ENCODE measurements at places on chromosomes 5 and 9.

- no peak for DNase-seq
These were observed 198.1 kb downstream of the C9orf50 start for GRCh38 chr9:129422843-129423192.

DNA sequence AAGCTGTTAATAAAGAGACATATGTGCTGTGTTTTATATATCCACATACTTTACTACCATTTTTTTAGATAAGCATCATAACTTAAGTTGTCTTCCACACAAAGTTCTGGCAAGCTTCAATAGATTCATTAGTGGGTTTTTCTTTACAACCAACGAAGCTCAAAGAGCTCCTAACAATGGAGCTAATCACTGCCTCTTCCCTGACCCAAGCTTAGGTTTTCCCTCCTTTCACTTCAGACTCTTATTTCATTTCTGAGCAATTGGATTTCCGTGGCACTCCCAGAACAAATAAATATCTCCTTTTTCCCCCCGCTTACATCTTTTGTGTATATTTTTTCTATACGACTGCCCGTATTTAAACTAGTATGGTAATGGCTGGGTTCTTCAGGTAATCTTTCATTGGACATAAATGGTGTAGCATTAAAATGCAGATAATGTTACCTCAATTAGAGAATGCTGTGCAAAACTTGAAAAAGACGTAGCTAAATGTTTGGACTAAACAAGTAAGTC is 275.5 kb upstream of the TMEM161B start:
- no peak for DNase-seq

GRCh38 chr5:5486122-5486521 is 63.6 kb downstream of the ICE1 start:
- DNase-seq, result no peak

DNA sequence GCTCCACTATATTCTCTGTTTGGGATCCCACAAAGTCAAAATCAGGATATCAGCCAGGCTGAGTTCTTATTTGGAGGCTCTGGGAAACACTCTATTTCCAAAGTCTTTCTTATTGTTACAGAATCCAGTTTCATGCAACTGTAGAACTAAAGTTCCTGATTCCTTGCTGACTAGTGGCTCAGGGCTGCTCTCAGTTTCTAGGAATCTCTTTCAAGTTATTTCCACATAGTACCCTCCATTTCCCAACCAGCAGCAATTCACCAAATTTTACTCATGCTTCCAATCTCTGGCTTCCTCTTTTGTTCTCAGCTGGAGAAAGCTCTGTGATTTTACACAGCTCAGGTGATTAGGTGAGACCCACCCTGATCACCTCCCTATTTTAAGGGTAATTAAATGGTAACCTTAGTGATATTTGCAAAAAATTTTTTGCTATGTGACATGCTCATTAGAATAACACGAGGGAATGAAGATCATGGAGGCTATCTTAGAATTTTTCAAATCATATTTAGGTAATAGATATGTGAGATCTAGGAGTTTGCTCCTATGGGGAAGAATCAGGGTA is 794.9 kb upstream of the ARRDC3 start:
- no peak for DNase-seq

- DNase-seq, result no peak
These were observed 8.6 kb downstream of the C9orf72 start for GRCh38 chr9:27564670-27565069.

DNA sequence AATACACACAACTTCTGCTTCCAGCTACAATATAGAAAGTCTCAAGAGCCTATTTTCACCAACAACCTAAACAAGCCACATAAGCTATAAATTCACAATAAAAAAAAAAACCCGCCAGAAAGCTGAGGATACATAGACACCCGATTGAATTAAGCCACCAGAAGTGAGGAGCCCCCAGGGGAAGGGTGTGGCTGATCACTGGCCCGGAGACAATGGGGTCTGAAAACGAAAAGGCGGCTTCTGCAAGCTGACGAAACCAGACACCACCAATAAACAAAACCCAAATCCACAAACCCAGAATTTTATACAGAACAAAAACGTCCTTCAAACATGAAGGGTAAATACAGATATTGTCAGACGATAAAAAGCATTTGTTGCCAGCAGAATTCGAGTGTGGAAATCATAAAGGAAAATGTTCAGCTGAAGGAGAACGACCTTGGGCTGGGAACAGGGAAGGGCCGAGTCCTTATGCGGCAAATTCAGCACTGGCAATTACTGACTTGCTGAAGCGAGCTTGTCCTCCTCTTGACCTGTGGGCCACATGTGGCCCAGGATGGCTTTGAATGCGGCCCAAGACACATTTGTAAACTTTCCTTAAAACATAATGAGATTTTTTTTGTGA is 39.6 kb upstream of the CEP72 start:
- no peak for DNase-seq

GRCh38 chr5:8226148-8226547 is 357.2 kb downstream of the MTRR start:
- DNase-seq, result no peak

GRCh38 chr9:116576386-116576785 is 110.7 kb upstream of the TRIM32 start:
- DNase-seq, result no peak

DNA sequence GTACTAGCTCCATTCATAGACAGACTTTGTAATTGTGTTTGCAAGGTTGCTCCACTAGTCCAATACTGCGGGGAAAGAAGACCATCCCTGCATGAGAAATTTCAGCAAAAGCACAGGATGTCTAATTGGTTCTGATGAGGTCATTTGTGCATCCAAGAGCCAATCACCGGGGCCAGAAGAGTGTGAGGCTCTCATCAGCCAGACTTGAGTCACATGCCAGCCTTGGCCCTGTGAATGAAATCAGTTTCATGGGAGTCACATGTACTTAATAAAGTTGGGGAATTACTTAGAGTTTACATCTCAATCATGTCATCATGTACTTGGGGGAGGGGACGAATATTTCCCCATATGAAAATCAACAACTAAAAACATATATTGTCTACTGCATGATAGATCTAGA is 1236.0 kb downstream of the MAT2B start:
- DNase-seq, result no peak

GRCh38 chr5:133307275-133307674 is 255.5 kb downstream of the HSPA4 start:
- DNase-seq, result no peak

DNA sequence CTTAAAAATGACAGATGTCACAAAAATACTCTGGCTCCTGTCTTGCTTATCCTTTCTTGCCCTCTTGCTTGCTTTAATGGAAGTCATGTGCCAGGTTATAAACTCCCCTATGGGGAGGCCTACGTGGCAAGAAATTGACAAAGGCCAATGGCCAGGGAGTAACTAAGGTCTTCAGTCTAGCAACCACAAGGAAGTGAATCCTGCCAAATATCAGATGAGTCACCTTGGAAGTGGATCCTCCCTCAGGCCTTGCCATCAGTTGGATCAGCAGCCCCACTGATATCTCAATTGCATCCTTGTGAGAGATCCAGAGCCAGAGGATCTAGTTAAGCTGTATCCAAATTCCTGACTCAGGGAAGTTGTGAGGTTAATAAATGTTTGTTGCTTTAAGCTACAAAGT is 82.8 kb downstream of the CAAP1 start:
- peak; percentile 31 for DNase-seq

GRCh38 chr9:88682431-88682831 is 147.5 kb downstream of the NXNL2 start:
- DNase-seq, result no peak

DNA sequence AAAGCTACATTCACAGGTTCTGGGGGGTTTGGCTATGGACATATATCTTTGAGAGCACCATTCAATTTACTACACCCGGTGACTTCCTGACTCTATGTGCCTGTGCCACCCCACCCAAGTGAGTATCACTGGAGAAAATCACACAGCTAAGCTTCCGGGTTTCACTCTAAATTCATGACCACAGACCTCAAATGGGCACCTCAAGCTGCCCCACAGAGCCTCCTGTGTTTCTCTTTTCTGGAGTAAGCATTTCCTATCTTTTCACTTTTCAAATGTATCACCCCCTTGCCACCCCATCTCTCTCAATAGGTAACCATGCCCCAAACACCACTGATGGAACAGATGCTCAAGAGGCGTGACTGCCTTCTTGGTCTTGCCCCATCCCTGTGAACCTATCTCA is 49.2 kb upstream of the NEK6 start:
- no peak for DNase-seq

GRCh38 chr5:66882606-66883227 is 286.5 kb downstream of the MAST4 start:
- DNase-seq, result no peak

GRCh38 chr5:132011622-132012343 is at the start of gene ACSL6:
Gene ACSL6, minus strand, starts transcription at chr5:132011658. Its CDS starts 105 bp downstream, at chr5:132011553.
- no peak for DNase-seq

DNA sequence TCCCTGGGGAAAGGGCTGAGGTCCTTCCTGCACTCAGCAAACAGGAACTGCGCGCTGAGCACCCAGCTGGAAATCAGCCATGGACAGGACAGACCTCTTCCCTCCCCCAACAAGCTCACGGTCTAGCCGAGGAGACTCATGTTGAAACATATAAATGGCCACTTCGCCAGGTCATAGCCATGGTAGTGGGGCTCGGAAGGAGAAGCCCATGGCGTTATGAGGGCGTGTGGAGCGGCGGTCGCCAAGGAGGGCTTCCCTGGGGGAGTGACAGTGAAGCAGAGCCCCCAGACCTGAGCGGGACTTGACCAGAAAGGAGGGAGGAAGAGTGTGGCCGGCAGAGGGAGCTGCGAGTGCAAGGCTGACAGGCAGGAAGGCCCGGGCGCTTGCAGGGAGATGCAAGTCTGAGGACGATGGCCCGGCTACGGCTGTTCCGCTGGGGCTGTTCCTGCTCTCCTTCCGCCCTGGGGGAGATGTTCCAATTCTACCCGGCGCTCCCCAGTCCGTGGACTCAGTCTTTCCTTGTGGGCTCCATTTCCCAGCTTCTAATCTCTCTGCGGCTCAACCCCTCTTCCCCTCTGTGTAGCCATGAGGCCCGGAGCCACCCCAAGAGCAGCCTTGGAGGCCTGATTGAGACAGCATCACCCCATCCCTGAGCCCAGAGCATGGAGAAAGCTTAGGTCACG is 43.9 kb upstream of the PRRC2B start:
- peak; percentile 87 for DNase-seq

GRCh38 chr5:98415663-98416062 is 357.8 kb upstream of the RGMB start:
- no peak for DNase-seq

- DNase-seq, result no peak
These were observed 64.4 kb downstream of the CMYA5 start for GRCh38 chr5:79753877-79754645.

GRCh38 chr5:31768046-31768445 is 129.1 kb downstream of the PDZD2 start:
- DNase-seq, result no peak

- no peak for DNase-seq
These were observed 144.8 kb downstream of the NR3C1 start for GRCh38 chr5:143258559-143259253.

- DNase-seq, result no peak
These were observed 320.4 kb upstream of the CCNH start for GRCh38 chr5:87732875-87733768.

GRCh38 chr5:80324912-80325311 is 5.1 kb downstream of the SPZ1 start:
- no peak for DNase-seq

DNA sequence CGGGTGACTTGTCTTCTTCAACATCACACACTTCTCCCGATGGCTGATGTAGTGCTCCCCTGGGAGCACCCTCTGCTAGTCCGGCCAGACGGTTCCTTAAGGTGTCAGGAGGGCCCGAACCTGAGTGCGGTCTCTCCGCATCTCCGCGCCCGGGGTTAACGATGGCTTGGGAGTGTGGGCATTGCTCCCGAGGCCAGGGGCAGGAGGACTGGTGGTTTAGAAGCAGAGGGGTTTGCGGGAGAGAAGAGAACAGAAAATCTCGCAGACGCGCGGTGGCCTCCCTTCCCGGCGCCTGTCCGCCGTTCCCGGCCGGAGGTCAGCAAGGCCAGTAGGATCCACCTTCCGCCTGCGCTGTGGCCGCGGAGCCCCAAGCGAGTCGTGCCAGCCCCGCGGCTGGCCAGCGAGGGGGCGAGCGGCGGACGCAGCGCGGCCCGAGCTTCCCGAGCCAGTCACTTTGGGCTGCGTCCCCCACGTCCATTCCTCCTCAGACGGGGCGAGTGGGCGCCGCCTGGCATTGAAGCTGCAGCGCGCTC is 700 bp downstream of the CDO1 start:
- no peak for DNase-seq

GRCh38 chr5:10133830-10134229 is 115.9 kb downstream of the ATPSCKMT start:
- DNase-seq, result no peak

DNA sequence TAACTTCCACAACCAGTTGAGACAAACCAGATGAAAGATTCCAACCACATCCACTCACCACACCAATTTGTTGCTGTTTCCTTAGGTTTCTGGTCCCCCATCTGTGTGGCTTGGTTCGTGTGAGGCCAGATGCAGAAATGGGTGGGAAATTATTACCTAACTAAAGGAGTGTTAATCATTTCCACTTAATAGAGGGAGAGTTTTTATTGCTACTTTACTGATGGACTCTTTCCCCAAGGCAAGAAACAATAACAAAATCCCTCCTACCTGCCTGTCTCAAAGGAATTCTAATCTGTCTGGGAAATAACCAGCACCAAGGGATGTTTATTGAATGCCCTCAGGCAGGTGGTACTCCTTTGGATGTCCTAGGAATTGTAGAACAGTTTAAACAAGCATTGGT is 76.3 kb downstream of the TMEM167A start:
- no peak for DNase-seq

DNA sequence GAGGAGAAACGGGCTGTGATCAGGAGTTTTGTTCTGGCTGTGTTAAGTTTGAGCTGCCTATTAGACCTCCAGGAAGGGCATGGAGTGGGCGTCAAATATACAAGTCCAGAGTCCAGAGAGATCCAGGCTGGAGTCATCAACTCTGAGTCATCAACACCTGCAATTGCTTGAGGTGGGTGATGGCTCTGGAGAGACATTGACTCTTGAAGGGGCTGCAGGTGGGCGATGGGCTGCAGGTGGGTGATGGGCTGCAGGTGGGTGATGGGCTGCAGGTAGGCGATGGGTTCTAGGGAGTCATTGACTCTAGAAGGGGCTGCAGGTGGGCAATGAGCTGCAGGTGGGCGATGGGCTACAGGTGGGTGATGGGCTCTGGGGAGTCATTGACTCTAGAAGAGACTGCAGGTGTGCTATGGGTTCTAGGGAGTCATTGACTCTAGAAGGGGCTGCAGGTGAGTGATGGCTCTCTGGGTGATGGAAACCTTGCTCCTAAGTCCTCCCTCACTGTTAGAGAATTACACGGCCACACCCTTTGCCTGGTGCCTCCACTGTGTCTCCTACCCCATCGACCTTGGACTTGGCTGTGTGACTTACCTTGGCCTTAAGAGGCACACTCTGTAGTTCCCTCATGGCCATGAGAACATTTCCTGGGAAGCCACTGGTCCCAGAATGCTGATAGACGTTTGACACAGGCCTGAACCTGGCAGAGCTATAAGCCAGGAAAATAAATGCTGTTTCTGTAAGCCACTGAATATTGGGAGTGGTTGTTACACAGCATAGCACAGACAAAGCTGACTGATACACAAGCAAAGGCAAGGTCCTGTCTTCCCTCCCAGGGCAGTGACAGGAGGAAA is 10.4 kb upstream of the FIBCD1 start:
- no peak for DNase-seq

Measured in COLO829 (cell line).